ENCODE measurements at places on chromosomes 3 and 15. TPM values are rescaled to one million over a fixed set of nuclear protein-coding genes. Genes with fewer than 3 reads are reported as not detected.

The PHLDB2 gene
- 174 TPM for total RNA-seq

The ITIH4 gene
- 4.4 TPM for total RNA-seq

The COX17 gene
- total RNA-seq, result 129 TPM

The CYP1A2 gene
- total RNA-seq, result not detected

The MUC4 gene
- 0.02 TPM for total RNA-seq

The CD86 gene
- 2.3 TPM for total RNA-seq

The ACKR2 gene
- total RNA-seq, result 2.4 TPM

The LMAN1L gene
- total RNA-seq, result 1.3 TPM

GRCh38 chr3:78957456-78957855, 810.3 kb downstream of the ROBO1 start:
- DNase-seq, result no peak

GRCh38 chr3:193240850-193241706, at the start of gene PLAAT1:
PLAAT1 (plus strand) TSS chr3:193241222; CDS start chr3:193255651, 14,429 bp downstream.
- peak; percentile 83 for DNase-seq

- DNase-seq, result no peak
Observed at GRCh38 chr3:3196148-3196861, 16.8 kb upstream of the CRBN start.

- DNase-seq, result no peak
Observed at GRCh38 chr3:37625690-37626360, 235.9 kb upstream of the CTDSPL start.

- no peak for DNase-seq
Observed at GRCh38 chr15:42072141-42072685, 22.1 kb downstream of the PLA2G4D start.

DNA sequence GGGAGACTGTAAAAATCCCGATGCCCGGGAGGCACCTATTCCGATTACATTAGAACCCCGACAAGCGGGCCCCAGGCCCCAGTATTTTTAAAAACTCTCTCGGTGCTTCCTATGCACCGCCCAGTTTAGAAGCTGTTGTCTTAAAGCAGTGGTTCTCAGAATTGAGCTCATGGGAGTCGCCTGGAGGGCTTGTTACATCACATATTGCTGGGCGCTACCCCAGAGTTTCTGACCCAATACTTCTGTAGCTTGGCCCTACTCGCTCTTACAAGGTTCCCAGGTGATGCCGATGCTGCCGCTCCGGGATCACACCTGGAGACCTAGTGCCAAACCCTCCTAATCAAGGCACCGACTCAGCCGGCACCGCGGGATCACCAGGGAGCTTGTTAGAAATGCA, 35.2 kb downstream of the CPN2 start:
- DNase-seq, result no peak

GRCh38 chr15:28123408-28124023, 24.4 kb upstream of the OCA2 start:
- DNase-seq, result peak; percentile 60

DNA sequence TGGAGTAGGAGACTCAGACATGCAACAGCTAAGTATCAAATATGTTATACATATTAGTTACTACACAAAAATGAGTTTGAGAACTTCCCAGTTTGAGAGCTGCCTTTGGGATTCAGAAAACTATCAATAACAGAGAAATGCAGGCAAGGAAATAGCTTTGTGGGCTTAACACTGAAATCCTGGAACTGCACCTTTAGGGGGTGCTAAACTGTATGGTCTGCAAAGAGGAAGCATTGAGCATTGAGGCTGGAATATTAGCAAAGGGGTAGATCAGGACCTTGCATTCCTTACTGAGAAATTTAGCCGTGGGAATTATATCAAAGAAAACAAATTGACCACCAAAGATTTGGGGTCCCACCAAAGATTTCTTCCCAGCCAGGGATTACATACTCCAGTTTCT, 580.0 kb downstream of the ZNF385D start:
- no peak for DNase-seq

DNA sequence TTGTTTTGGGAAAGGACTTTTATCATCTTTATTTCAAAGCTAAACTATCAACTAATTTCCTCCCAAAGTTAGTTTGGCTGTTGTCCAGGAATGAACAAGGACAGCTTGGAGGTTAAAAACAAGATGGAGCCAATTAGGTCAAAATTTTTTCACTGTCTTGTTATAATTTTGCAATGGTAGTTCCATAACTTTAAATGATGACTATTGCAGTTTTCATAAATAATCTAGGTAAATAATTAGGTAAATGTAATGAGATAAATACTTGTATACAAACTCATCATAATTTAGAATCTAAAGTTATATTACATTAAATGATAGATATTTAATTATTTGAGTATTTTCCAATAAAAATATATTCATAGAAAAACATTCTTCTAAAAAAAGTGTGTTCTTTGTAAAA, 68.3 kb upstream of the DAZL start:
- DNase-seq, result no peak

- no peak for DNase-seq
Observed at GRCh38 chr15:94580211-94580885, 349.0 kb downstream of the MCTP2 start.

Data from heart left ventricle (tissue), 16 donors.